NCI-H1436 treated with DMSO at 0.1 percent for 48 hours (cell line): ENCODE measurements at places on chromosomes 12 and 14.

- no peak for DNase-seq
Observed at GRCh38 chr12:42145552-42146215, 1.0 kb upstream of the GXYLT1 start.

GRCh38 chr14:31139301-31139847, 68.2 kb downstream of the HECTD1 start:
- DNase-seq: no peak

DNA sequence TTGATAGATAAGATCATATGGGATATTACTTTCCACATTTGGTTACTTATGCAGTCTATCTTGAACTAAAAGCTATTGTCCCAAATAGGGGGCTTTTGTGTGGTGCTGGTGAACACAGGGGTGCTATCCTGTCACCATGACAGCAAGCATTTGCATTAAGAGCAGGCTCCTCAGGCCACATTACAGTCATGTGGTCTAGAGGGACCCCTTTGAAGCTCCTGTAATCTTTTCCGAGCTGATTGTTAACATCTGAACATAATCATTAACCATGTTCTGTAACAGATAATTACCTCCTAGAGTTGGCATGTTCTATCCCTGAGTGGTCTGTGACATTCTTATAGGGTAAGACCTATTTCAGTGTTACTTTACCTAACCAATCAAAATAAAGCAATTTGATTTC, 178.8 kb downstream of the KTN1 start:
- DNase-seq: no peak

DNA sequence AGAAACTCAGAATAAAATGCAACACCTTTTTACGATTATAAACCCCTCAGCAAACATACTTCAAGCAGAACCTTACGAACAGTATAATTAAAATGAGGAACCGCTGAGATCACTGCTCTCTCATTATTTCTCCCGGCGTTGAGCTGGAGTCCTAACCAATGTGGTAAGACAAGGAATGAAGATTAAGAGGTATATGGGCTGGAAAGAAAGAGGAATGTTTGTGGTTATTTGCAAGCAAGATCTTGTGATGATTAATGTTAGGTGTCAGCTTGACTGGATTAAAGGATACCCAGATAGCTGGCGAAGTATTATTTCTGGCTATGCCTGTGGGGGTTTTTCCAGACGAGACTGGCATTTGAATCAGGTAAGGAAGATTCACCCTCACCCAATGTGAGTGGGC, 10.3 kb upstream of the ZNF84 start:
- no peak for DNase-seq

DNA sequence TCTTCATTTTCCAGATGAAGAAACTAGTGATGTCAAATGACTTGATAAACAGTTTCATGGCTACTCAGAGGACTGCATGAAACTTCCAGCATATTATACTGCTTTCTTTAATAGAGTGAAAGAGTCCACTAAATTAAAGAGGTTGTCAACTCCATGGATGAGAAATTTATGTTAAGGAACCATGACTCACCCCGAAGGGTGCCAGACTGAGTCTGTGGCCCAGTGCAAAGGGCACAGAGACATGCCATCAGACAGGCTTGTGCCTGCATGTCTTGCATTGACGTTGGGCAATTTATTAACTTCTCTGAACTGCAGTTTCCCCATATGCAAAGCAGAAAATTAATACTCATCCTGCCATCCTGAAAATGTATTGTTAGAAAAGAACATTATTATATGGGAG, 382.4 kb downstream of the APAF1 start:
- DNase-seq: no peak

DNA sequence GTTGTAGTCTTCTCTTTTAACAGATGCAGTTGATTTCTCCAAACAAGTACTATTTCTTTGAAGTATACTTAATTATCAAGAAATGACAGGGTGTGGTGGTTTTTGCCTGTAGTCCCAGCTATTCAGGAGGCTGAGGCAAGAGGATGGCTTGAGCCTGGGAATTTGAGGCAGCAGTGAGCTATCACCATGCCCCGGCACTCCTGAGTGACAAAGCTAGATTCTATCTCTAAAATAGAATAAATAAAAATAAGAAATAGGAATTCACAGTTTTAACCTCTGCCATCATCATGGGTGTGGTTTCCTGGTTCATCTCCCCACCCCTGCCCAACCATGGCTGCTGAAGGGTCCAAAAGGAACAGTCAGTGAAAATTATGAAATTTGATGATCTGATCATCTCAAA, 290.2 kb upstream of the FLRT2 start:
- DNase-seq: no peak
